Suprapubic skin (tissue), 4 donors: ENCODE measurements at places on chromosomes 12 and 14. TPM values are rescaled to one million over a fixed set of nuclear protein-coding genes. Genes with fewer than 3 reads are reported as not detected.
A peak's percentile ranks its signal among the peaks of the same experiment; 100 is the strongest.

- DNase-seq: no peak
These were observed 908 bp upstream of the CDKL1 start for GRCh38 chr14:50397390-50398188.

DNA sequence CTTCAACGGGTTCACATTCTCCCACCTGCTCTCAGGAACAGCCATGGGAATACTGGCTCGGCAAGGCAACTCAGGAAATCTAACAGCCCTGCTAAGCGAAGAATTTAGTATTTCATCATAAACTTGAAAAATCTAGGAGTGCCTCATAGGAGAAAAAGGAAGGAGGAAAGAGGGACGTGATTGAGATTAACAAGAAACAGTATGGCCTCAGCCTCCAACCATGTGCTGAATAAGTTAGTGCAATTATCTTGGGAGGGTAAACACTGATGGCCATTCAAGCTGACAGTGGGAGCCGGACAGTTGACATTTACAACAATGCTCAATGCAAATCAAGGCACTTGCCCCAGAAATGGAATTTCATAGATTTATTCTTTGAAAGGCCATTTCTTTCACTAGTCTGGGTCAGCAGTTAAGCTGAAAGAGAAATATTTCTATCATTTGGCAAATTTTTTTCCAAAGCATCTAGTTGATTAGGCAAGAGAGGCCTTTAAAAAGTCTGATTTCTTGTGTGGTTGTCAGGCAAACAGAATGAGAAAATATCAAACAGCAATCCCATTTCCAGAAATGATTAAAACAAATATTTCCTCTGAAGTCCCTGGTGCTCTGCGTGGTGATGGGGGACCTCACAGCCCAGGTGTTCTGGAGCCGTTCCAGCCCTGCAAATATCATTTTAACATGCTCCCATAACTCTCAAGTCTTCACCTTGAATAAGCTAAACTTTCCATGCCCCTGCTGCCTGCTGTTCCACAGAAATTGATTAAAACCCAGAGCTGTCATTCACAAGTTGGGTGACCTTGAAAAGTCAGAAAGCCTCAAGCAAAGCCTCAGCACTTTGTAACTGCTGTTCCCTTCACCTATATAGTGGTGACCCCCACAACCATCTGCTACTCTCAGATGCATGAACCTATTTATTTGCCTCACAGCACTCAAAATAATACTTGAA lies 121.6 kb downstream of the PHLDA1 start:
- DNase-seq: no peak

The HOXC6 gene
- 1.8 TPM for total RNA-seq

GRCh38 chr12:42742716-42743115 lies 153.2 kb upstream of the PRICKLE1 start:
- DNase-seq: no peak

The MYH7 gene
- total RNA-seq: not detected

DNA sequence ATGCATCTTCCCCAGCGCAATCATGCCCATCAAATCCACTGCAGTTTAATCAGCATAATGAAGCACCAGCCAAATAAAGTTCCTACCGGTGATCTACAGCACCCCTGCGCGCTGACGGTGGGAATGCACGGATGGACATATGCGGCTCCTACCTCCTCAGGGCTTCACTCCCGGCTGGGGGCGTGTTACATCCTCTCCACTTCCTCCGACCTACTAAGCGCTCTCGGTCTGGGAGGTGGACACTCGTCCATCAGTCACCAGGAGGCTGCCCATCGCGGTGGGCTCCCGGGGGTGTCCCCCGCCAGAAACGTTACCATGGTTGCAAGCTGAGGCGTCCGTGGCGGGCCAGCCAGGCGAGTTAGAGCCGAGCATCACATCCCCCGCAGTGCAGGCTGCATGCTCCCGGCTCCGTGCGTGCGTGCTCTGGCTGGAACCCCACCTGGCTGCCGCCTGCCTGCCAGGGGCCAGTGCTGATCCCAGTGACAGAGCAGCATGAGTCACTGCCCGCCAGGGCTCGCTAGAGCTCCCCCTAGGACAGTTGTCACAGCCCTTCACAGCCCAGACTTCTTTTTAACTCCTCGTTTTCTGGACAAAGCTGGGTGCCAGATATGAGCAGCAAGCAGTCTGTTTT lies 73.0 kb downstream of the CIT start:
- peak; percentile 63 for DNase-seq

- no peak for DNase-seq
These were observed 11.5 kb upstream of the TMTC2 start for GRCh38 chr12:82675246-82675645.

- no peak for DNase-seq
These were observed 62.3 kb downstream of the UNC79 start for GRCh38 chr14:93493054-93493453.

GRCh38 chr14:105168093-105168420 lies 519 bp downstream of the JAG2 start:
- DNase-seq: no peak

GRCh38 chr12:46395388-46395787 lies 22.8 kb upstream of the SLC38A2 start:
- DNase-seq: no peak

The CLEC1A gene
- total RNA-seq: 0.83 TPM

GRCh38 chr14:35133542-35134328 lies 11.4 kb downstream of the PRORP start:
- DNase-seq: no peak
